Activated T-helper 9 cell treated with anti-CD3 and anti-CD28 coated beads, Interleukin-2, amount 50 U/mL, for 16 hours (primary cell): ENCODE measurements at places on chromosomes 1 and 21.

DNA sequence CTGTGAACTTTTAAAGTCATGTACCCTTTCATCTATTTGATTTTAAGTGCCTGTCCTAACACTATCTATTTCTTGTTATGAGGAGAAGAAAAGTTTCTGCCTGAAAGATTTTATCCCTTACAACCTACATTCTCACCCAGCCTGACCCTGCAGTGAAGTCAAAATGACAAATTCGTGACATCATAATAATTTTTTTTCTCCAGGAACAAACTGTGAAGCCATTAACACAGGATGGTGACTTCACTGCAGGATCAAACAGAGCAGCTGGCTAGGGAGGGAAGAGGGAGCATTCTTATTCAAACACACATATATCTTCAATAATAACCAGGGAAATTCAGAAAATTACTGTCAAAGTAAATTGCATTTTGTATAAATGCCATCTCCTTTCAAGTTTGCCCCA lies 147.8 kb upstream of the PRMT6 start:
- no peak for DNase-seq

- DNase-seq = peak; percentile 8
Observed at GRCh38 chr1:59926381-59927123, at the start of gene CYP2J2. Gene CYP2J2, minus strand, starts transcription at chr1:59926773. Its CDS starts 27 bp downstream, at chr1:59926746.

- no peak for DNase-seq
Observed at GRCh38 chr1:247089616-247090375, 11.2 kb upstream of the ZNF670 start.

- DNase-seq = no peak
Observed at GRCh38 chr1:201491896-201492511, 14.9 kb downstream of the CSRP1 start.

GRCh38 chr1:6124746-6125365 lies 55.3 kb downstream of the CHD5 start:
- DNase-seq = no peak

- no peak for DNase-seq
Observed at GRCh38 chr1:147652306-147652705, 18.0 kb downstream of the ACP6 start.

DNA sequence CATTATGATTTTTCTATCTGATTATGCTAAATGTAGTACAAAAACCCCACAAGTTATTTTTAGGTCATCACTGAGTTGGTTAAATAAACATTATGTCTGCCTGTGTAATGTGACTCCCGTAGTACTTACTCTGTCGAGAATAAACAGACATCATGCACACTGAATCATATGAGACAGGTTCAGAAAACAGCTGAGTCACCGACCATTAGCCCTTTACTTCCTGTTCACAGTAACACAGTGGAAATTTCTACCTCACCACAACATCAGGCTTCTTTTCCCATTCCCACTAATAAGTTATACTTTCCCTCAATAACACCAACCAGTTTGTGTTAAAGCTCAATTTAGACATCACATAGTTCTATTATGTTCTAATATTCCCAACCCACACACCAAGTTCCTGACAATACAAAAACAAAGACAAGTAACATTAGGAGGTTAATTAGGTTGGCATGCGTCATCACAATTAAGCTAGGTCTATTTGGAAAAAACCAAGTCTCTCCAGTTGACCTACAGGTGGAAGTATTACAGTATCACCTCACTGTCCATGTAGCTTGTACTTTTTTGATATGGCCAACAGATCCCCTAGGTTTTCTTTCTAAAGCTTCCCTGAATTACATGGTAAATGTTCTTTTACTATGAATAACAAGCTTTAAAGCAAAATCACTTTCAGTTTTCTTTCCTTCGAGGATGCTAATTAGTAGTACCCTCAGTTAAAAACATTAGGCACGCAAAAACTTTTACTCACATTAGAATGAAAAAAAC lies 154.2 kb downstream of the EIF4G3 start:
- DNase-seq = peak; percentile 3

GRCh38 chr1:34054920-34055319 lies 110.1 kb downstream of the CSMD2 start:
- DNase-seq = no peak

GRCh38 chr1:1939296-1940122 lies 20.4 kb upstream of the TMEM52 start:
- DNase-seq = no peak

GRCh38 chr1:157189096-157189495 lies 50.9 kb upstream of the ETV3 start:
- DNase-seq = no peak

DNA sequence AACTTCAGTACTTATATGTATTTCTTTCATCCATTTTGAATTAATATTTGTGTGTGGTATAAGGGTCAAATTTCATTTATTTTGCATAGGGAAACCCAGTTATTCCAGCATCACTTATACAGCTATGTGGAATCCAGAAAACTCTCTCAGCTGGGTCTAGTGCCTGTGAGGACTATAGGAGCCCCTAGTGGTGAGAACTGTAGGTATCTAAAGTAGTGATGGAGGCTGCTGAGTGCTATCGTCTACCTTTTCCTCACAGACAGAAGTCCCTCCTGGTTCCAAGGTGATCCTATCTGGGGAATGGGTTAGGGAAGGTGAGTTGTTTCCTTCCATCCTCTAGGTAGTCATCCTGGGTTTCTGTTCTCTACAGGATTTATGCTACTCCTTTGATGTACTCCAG lies 352.0 kb upstream of the C1orf87 start:
- no peak for DNase-seq

DNA sequence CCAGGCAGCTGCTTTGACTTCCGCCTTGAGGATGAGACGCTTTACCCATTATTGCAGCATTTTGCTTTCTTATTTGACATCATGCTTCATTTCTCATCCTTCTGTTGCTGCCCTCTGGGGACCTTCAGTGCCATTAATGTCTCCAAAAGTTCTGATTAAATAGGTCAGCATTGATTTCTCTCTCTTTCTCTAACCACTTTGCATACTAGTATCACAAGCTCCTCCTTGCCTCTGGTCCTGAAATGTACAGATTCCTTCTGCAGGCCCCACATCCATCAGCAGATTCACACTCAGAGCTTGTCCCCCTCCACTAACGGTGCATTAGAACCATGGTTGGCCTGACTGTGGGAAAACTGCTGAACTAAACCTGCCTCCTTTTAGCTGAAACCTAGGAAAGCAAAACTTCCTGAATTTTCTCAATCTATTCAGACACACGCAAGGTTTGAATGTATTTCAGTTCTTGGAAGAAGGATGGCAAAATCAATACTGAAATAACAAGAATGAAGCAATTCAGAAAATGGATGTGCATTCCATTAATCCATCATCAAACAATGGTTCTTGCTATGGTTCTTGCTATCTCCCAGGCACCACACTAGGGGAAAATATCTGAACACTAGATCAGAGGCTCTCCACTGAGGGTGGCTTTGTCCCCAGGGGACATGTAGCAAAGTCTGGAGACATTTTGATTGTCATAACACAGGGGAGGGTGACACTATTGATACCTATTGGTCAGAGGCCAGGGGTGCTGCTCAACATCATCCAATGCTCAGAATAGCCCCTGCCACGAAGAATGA lies 154.5 kb downstream of the PCP4 start:
- no peak for DNase-seq

GRCh38 chr1:156901966-156902915 lies 8.7 kb downstream of the PEAR1 start:
- no peak for DNase-seq

- DNase-seq = no peak
Observed at GRCh38 chr21:21788591-21788990, 790.4 kb downstream of the NCAM2 start.
